ENCODE measurements at places on chromosomes 7 and 10. TPM values are rescaled to one million over a fixed set of nuclear protein-coding genes. Genes with fewer than 3 reads are reported as not detected.

- H3K36me3 ChIP-seq = no peaks in the 10 kb centered on the region
- peak overlapping the region; percentile 63 for H3K27ac ChIP-seq
- peaks cover 47% of the 10 kb centered on the region for H3K4me1 ChIP-seq
- H3K4me3 ChIP-seq = no peak overlapping the region
Measured at GRCh38 chr10:102669206-102670064, 25.2 kb downstream of the TRIM8 start.

- no peak overlapping the region for H3K27ac ChIP-seq
- DNase-seq = no peak
- no peak overlapping the region for H3K4me3 ChIP-seq
- no peaks in the 10 kb centered on the region for H3K36me3 ChIP-seq
- no peaks in the 10 kb centered on the region for H3K27me3 ChIP-seq
Measured at GRCh38 chr10:10397906-10398305, 619.8 kb upstream of the CELF2 start.

DNA sequence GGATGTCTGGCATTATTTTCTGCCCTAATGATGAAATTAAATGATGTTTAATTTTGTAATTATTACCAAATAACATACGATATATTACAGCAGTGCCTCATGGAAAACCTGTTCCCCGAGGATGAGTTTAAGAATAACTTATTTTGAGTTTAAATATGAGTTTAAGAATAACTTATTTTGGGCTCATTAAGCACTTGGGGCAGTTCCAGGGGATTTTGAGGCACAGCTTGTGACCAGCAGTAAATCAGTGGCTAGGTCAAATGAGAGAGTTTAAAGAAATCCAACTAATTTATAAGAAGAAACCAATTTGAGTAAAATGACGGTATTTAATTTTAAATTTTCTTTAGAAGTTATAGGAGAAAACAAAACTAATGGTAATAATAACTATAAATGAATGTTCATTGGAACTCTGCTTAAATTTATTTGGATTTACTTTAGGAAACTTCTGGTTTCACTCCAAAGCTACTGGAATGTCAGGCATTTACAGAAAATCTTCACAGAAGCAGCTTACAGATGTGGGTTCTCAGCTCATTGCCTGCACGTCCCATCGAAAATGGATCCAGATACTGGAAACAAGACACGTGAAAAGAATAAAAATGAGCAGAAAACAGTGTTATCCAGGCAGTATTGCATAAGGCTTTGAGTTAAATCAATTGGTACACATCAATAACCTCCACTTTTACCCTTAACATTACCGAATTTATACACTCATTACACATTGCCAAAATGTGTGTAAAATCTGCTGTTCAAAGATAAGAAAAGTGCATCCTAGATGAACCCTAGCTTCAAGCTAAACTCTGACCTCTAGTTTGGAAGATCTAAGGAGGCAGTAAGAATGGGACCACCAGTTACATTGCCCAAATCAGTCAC lies 784.5 kb upstream of the IGFBP3 start:
- no peak overlapping the region for H3K4me3 ChIP-seq
- H3K27me3 ChIP-seq = no peaks in the 10 kb centered on the region
- no peaks in the 10 kb centered on the region for H3K36me3 ChIP-seq
- no peak overlapping the region for H3K27ac ChIP-seq

GRCh38 chr10:74921744-74922143 lies 95.3 kb downstream of the KAT6B start:
- no peaks in the 10 kb centered on the region for H3K27me3 ChIP-seq
- H3K27ac ChIP-seq = peak overlapping the region; percentile 59
- peaks cover 51% of the 10 kb centered on the region for H3K4me1 ChIP-seq
- no peak overlapping the region for H3K4me3 ChIP-seq

DNA sequence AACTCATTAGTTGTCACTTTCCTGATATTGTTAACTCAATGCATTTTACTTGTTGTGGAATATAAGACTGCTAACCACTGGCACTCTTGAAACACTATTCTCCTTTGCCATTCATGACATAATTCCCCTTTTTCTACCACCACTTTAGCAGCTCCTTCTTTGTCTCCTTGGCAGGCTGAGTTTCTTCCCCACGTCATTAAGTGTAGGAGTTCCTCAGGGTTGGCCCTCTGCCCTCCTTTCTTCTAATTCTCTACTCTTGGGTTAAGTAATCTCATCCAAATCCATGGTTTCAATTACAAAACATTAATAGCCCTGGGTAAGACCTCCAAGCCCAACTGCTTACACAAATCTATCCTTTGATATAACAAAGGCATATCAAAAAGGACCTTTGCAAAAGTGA lies 175.1 kb downstream of the HGF start:
- no peaks in the 10 kb centered on the region for H3K27me3 ChIP-seq
- H3K27ac ChIP-seq = no peak overlapping the region

LRMDA gene
- 23.8 TPM for total RNA-seq

BTAF1 gene
- 46.7 TPM for total RNA-seq

SEMA3C gene
- 5.9 TPM for total RNA-seq

All from thyroid gland (tissue), 4 donors.